Activated CD4-positive, alpha-beta T cell treated with anti-CD3 and anti-CD28 coated beads, Interleukin-2, Interleukin-4, amounts not matched to agents 100 ng/mL and 50 ng/mL, durations not matched to agents 16 hours and 8 hours (primary cell): ENCODE measurements at places on chromosomes 1 and 21.
A peak's percentile ranks its signal among the peaks of the same experiment; 100 is the strongest.

- peak; percentile 22 for DNase-seq
Measured at GRCh38 chr1:186155594-186155993, 219.5 kb downstream of the TPR start.

GRCh38 chr1:59266180-59266926 is 30.5 kb upstream of the FGGY start:
- DNase-seq = no peak

GRCh38 chr1:170214117-170215032 is 68.6 kb downstream of the NTMT2 start:
- DNase-seq = no peak

DNA sequence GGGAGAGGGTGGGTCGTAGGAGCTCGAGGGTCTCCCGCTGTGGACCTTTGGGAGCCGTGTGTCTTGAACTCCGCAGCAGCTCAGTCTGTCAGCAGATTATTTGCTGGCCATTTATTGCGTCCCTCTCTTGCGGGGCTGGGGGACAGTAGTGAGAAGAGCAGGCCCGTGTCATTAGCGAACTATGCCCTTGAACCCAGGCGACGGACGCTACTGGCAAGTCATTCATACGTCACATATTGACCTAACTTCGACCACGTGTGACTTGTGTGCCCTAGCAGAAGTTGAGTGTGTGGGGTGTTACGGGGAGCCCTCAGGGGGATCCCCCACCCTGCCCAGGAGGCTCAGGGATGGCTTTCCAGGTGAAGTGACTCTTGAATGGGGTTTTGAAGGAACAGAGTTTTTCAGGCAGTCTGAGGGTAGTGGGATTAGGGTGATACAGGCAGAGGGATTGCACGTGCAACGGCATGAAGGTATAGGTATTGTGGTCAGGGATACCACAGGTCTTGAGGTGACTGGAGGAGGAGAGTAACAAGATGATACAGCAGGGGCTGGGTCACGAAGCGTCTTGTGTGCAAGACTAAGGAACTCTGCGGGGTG is 13.0 kb downstream of the RCC1 start:
- DNase-seq = peak; percentile 79

- no peak for DNase-seq
Measured at GRCh38 chr1:7388141-7388487, 383.0 kb upstream of the VAMP3 start.

DNA sequence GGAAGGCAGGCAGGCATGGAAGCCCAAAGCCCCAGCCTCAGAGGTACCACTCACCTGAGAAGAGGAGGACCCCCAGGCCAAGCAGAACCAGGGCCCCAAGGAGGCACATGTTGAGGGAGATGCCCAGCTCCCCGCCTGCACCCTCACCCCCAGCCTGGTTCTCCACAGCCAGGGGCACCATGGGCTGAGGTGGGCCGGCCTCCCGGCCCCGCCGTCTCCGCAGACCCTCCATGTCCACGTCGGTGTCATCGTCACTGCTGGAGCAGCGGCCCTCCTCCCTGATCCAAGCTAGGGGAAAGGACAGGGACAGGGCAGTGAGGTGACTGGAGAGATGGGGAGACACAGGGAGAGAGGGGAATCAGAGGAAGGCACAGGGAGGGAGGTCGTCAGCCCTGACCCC is 7.8 kb downstream of the PBXIP1 start:
- no peak for DNase-seq

DNA sequence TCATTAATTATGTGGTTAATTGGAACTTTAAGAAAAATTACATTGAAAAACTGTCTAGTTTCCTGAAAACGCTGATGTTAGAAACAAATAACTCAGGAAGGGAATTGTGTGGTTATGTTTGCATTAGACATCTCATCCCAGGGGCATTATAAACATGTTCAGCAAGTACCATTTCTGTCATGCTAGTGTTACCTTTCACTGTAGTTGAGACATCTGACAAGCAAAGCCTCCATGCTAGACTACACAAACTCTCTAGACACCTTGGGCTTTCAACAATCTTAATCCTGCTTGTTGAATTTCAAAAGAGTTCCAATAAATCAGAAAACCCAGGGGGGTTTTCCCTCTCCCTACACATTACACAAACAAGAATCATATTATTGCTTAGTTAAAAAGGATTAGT is 536.8 kb downstream of the KCNT2 start:
- no peak for DNase-seq

DNA sequence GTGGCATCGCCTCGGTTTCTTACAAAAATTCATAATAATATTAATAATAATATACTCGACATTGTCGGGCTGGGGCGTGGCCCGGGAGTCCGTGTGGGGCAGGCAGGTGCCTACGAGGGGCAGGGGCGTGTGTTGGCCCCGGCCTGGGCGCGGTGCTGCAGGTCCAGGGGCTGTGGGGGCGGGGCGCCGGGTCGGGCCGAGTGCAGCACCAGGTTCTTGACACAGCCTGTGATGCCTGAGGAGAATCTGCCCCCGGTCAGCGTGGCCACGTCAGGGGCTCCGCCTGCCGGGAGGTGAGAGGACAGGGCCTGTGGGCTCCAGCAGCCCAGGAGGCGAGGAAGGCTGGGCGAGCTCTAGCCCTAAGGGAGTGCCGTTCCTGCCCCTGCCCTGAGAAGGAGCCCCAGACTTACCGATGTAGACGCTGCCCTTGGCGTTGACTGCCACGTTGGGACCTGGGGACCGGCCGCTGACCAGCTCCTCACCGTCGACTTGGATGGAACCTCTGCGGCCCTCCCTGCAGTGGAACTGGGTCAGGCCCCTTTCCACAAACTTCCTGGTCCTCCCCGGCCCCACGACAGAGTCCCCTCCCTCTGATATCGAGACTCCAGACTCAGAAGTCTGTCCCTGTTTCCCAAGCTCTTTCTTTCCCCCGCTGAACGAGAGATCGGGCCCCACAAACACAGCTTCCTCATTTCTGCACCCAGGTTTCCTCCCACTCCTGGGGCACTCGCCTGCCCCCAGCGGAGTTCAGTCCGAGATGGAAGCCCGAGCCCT is 11.3 kb downstream of the LDLRAD2 start:
- no peak for DNase-seq

DNA sequence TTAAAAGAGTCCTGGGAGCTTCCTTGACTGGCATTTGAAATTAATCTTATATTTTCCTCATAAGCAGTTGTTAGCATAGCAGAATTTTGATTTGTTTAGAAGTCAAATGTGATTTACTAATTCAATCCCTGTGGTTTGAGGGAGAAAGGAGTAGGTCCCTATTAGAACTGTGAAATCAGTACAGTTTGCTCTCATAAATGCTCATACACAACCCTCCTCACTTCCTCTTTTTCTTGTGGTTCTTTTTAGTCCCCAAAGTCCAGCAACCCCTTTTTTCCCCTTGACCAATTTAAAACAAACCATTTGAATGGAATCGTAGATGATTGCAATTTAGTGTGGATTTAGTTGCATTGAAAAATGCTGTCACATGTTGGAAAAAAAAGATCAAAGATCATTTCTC is 9.2 kb upstream of the IFI44 start:
- DNase-seq = no peak

DNA sequence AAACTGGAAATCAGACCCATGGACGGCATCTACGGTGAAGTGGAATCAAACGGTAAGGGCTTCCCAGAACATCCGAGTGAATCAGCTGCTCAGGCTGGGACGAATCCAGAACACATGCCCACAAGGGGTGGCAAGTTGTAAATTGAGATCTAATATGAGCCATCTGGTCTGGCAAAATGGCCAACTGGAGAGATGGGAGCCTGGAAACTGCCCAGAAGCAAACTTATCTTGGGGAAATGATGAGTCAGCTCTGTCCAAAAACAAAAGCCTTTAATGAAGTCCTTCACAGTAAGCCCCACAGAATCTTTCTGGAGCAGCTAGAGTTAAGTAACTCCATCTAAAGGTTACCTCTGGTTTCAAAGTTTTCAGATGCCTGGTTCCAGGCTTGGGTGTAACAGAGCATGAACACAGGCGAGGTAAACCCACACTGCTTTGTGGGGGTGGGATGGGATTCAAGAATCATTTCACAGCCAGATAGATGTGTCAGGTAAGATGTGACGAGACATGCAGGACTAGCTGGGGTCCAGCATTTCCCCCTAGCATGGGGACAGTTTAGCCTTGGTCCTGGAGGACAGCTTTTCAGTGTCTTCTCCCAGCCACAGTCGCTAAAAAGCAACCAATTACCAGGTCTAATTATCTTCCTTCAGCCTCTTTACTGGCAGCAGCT is 10.5 kb upstream of the SRP9 start:
- DNase-seq = no peak

- DNase-seq = no peak
Measured at GRCh38 chr1:112702067-112702395, 4.9 kb downstream of the RHOC start.

GRCh38 chr21:41482301-41482700 is 25.7 kb downstream of the TMPRSS2 start:
- DNase-seq = no peak

DNA sequence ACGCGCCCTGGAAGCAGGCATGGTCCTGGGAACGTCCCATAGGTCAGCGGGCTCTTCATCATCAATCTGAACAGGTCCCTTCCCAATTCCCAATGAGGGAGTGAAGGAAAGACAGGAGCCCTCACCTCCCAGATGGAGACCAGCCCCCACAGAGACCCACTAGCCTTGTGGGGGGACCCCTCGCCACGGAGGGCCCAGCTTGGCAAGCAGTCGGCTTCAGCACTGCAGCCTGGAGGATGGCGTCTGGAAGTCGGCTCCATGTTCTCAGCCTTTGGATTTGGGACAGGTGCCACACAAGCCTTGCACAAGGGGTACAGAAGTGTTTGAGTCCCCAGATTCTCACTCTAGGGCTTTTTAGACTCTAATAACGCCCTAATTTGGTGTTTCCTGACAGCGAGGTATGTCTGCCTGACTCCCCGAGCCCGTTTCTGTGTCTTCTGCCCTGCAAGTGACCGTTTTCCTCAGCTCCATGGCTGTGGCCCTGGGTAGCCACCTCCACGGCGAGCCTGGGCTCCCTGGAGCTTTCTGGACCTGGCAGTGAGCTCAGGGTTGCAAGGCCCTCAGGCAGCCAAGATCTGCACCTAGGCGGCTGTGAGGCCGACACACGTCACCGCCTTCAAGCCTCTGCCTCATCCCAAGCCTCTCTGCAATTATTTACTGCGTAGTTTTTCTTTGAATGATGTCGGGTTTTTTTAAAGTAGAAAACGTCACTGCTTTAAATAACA is 25.0 kb upstream of the SUMO3 start:
- DNase-seq = no peak

DNA sequence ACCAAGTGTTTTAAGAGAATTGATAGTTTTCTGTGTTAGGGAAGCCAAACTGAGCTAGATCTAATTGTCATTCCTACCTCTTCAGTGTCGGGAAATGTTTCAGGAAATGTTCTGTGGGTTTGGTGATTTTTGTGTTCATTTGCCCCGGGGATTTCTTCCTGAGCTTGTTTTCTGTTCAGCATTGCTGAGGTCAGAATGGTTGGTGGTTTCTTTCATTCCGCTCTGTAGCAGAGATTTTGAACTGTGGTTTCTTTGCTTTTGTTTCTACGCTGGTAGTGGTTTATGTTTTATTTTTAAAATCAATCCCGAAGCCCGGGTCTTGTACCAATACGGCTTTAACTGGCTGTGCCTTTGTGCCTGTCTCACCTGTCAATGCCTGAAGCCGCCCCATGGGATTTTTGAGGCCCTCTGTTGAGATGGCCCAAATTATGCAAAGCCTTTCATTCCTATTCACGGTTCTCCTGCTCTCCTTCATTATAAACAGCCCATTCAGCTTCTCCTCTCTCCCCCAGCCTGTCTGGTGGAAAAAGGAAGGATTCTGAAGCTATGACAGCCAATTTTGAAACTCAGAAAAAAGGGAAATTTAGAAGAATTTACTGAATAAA is 417.2 kb upstream of the KAZN start:
- DNase-seq = no peak

DNA sequence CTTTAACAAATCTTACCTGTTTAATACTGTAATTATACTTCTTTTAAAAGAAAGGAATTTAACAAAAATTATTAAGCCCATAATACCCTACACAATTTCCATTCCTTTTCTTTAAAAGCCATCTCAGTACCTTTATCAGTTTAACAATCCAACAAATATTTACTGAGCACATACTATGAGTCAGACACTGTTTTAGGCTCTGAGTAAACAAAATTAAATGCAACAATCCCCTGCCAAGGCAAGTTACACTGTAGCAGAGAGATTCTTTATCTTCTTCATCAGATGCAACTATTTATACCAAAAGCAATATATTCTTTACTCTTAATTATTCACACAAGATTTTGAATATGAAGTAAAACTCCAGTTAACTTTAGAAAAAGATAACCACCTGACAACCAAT is 12.0 kb downstream of the DENND1B start:
- DNase-seq = no peak

- DNase-seq = no peak
Measured at GRCh38 chr1:7220007-7220406, 434.8 kb downstream of the CAMTA1 start.

GRCh38 chr21:33111577-33111976 is 41.6 kb downstream of the OLIG1 start:
- DNase-seq = no peak

DNA sequence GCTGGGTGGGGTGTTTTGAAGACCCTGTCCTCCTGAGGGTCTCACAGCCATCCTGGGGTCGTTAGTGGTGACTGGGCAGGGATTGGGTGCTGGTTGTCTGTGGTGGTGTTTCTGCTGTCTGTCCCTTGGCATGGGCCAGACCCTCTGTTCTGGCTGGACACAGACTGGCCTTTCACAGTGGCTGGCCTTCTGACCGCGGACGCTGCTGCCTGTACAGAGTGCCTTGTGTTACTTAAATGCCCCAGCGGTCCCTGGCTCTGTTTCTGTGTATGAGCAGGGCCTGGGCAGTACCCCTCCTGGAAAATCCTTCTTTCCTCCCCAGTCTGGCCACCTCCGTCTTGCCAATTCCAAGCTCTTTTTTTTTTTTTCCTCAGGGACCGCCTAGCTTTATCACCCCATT is 50.9 kb downstream of the SH3BGR start:
- no peak for DNase-seq

- DNase-seq = peak; percentile 74
Measured at GRCh38 chr1:230867903-230868735, at the start of gene C1orf198. TSS of gene C1orf198 (minus strand) at chr1:230868521. CDS start at chr1:230868512, 9 bp downstream.

DNA sequence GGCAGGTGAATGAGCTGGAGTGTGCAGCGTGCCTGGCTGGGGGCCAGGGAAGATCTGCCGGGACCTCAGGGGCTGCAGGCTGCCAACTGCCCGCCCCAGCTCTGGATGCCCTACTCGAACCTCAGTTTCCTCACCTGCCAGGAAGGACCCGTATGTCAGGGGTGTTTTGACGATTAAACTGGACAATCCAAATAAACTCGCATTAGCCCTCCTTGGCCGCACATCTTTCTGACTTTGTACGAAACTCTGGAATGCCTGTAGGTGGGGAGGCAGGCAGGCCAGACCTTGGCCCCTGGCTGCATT is 8.3 kb upstream of the ZNF669 start:
- DNase-seq = no peak

DNA sequence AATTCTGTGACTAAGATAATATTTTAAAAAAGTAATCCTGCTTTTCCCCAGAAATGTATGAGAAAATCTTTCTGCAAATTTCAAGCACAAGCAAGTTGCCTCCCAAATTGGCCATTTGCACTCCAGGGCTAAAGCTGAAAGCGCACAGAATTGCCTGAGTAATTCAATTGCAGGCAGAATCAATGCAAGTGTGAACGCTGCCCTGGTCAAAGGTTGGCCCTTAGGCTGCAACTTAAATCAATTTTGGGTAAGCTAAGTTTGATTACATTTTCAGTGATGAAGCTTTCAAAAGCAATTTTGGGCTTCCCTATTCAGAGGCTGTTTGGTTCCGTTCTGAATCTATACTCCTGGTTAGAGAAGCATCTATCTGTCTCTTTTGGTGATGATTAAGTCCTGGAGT is 501.8 kb upstream of the ZRANB2 start:
- DNase-seq = no peak

GRCh38 chr1:102726417-102726816 is 381.9 kb downstream of the COL11A1 start:
- no peak for DNase-seq

GRCh38 chr1:86423473-86423872 is 498 bp upstream of the CLCA2 start:
- DNase-seq = no peak
